ENCODE measurements at places on chromosomes 16 and 17.

DNA sequence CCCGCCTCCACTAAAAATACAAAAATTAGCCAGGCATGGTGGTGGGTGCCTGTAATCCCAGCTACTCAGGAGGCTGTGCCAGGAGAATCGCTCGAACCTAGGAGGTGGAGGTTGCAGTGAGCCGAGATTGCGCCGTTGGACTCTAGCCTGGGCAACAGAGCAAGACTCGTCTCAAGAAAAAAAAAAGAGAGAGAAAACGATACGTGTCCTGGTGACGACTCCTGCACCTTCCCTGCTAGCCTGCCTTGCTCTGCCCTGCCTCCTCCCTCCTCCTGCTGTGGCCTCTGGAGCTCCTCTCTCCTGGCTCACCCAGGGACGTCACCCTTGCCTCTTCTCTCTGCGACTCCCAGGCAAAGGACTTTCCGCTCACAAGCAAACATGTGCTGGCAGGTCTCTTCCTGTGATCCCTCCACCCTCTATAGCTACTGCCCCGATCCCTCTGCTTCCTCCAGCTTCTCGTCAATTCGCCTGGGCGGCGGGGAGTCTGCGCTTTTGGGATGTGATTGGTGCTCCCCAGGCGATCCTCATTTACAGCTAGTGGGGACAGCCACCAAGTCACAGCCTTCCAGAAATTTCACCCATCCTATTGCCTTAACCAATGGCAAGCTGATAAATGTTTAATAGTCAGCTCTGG lies 25.5 kb upstream of the CBX4 start:
- no peak for DNase-seq

- DNase-seq, result peak; percentile 72
Measured at GRCh38 chr17:37848690-37849616, 75.3 kb upstream of the TBC1D3K start.

GRCh38 chr17:81666092-81666341 lies 388 bp downstream of the OXLD1 start:
- DNase-seq, result no peak

GRCh38 chr17:78267253-78268073 lies 36.0 kb downstream of the TMEM235 start:
- DNase-seq, result no peak

- no peak for DNase-seq
Measured at GRCh38 chr17:65456368-65457151, 104.9 kb downstream of the AXIN2 start.

- DNase-seq, result peak; percentile 67
Measured at GRCh38 chr17:77392376-77393273, 251.9 kb downstream of the SEC14L1 start.

GRCh38 chr17:75266316-75267152 lies 4.5 kb downstream of the MIF4GD start:
- no peak for DNase-seq

DNA sequence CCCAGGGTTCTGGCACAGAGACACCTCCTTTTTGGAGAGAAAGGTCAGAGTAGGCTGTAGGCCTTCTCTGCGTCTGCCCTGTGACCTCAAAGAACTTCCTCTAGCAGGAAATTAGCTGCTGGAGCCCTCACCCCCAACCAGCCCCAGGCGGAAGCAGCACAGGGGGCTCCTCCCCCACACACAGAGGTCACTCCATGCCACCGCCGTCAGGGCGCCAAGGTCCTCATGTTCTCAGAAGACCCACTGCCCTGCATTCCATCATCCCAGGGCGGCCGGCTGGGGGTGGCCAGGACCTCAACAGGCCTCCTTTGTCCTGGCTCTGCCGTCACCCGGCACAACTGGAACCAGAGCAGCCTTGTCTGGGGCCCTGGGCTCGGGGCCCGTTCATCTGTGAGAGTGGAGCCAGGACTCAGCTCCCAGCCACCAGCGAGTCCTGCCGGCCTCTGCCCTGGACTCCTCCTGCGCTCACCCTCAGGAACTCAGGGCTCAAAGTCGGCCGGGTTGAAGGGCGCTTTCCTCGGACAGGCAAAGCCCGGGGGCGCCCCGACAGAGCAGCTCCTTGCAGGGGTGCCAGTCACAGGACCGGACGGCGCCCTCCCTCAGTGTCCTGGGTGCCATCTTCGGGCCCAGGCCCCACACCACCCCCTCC lies 1.2 kb downstream of the TMC6 start:
- no peak for DNase-seq

DNA sequence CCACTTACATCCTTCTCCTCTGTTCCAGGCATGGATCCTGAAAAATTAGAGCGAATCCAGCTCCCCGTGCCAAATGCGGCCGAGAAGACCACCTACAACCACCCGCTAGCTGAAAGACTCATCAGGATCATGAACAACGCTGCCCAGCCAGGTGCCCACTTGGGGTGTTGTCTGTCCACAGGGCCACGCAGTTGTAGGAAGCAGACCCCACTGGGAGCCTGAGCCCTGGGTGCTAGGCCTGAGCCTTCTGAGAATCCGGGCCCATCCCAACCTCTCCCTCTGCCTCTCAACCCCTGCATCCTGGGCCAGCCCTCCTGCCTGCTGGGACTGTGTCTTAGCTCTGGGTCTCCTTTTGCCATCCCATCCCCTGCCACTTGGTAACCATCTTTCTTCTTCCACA lies 95.4 kb downstream of the CLEC16A start:
- no peak for DNase-seq

DNA sequence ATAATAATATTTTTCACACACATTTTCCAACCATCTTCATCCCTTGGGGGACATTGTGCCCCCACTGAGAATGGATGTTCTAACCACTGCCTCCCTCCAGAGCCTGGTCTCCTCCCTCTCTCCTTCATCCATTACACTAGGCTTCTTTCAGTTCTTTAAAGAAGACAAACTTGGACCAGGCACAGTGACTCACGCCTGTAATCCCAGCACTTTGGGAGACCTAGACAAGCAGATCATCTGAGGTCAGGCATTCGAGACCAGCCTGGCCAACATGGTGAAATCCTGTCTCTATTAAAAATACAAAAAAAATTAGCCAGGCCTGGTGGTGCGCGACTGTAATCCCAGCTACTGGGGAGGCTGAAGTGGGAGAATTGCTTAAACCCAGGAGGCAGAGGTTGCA lies 6.5 kb downstream of the ALOX15 start:
- no peak for DNase-seq

- DNase-seq, result peak; percentile 27
Measured at GRCh38 chr16:29862383-29862883, 593 bp downstream of the CDIPT start.

GRCh38 chr17:50765454-50766221 lies 1.7 kb downstream of the ANKRD40CL start:
- no peak for DNase-seq

GRCh38 chr17:69323806-69324205 lies 3.1 kb downstream of the ABCA5 start:
- no peak for DNase-seq

DNA sequence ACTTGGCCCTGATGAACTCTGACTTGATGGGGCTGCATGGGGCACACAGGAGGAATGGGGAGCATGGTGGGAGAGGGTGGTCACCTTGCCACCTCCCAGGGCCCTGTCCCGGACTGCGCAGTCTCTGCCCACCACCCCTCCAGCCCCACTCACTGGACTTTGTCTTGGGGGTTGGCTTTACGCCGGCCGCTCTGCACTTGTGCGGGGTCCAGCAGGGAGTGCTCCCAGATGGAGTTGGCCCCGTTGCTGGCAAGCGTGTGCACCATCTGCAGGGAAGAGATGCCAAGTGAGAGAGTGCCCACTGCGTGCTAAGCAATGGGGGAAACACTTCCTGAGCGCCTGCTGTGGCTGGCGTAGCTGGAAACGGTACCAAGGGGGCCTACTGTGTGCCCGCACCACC lies 6.7 kb downstream of the GIT1 start:
- DNase-seq, result no peak

DNA sequence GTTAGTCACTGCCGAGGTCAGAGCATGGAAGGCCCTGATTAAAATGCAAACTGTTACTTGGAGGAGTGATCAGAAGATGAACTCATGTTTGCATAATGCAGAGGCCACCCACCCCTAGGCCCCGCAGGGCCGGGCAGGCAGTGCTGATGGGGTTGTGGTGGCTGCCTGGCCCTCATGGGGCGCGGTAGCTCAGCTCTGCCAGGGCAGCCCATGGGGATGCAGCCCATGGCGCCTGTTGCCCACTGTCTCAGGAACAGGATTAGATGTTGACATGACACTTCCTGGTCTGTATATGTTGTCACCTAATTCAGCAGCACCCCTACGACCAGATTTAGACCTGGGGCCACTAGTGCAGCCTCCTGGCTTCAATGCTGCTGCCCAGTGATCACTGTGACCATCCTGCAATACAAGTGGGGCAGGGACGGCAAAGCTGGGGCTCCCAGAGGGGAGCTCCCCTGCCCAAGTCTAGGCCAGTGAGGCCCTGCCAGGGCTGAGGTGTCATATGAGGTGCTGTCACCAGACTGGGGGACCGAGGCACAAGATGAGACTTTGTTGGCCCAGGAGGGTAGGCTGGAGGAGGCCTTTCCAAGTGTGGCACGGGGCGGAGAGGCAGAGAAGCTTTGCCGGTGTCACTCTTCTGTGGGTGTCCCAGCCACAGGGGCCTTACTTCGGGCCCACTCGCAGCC lies 49.1 kb downstream of the RAI1 start:
- DNase-seq, result no peak

GRCh38 chr17:48497103-48497502 lies 33.7 kb downstream of the HOXB1 start:
- DNase-seq, result no peak

DNA sequence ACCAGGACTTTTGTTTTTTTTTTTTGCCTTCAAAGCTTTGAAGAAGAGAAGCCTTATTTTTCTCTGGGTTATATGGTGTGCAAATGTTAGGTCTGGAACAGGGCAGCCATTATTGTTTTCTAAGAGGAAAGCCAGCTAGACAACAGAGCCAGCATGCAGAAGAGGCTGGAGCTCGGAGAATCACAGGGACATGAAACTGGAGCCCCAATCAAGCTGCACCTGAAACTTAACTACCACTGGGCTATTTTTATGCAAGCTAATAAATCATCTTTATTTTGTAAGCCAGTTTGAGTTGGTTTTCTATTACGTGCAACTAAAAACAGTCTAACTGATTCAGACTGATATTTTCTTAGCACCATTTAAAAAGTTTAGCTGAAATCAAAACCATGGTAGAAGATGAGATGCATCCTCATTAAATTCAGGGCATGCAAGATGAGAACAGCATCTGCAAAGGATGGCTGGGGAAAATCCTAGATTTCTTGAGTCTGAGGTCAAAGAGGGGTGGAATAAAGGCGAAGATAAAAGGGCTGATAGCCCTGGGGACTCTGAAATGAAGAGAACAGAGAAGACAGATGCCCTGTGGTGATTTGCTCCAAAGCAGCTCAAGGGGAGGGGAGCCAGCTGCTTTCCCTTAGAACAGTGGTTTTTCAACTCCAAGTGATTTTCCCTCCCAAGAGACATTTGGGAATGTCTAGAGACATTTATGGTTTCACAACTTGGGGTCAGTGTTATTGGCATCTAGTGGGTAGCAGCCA lies 177.1 kb upstream of the WSCD1 start:
- no peak for DNase-seq

GRCh38 chr16:74558873-74559272 lies 48.0 kb downstream of the GLG1 start:
- DNase-seq, result no peak

GRCh38 chr17:46025060-46025459 lies 26.0 kb downstream of the STH start:
- no peak for DNase-seq

DNA sequence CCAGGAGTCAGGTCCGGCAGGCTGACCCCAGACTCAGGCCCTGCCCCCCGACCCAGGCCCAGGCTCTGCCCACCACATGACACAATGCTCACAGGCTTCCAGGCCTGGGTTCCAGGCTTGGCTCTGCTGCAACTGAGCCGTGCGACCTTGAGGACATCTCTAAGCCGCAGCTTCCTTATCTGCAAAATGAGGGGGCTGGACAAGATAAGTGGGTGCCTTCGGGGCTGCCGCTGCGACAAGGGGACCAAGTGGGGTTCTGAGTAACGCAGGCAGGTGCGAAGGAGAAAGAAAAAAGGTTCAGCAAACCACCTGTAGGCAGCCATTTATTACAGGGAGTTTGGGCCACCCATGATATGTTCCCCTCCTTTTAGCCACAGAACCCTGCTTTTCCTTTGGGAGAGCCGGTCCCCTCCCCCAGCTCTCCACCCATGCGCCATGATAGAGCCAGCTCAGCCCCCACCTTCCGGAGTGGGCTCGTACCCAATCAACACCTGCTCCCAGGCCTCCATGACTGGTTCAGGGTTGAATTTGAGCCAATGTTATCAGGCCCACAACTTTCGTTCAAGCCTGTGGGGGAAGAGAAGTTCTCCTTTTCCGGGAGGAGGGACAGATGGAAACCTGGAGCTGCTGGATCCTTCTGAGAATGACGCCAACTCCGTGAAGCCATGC lies 38.2 kb downstream of the RTN4RL1 start:
- DNase-seq, result no peak

- DNase-seq, result peak; percentile 41
Measured at GRCh38 chr16:79751471-79752184, 151.1 kb upstream of the MAF start.

GRCh38 chr16:55421226-55421625 lies 57.8 kb upstream of the MMP2 start:
- DNase-seq, result no peak

DNA sequence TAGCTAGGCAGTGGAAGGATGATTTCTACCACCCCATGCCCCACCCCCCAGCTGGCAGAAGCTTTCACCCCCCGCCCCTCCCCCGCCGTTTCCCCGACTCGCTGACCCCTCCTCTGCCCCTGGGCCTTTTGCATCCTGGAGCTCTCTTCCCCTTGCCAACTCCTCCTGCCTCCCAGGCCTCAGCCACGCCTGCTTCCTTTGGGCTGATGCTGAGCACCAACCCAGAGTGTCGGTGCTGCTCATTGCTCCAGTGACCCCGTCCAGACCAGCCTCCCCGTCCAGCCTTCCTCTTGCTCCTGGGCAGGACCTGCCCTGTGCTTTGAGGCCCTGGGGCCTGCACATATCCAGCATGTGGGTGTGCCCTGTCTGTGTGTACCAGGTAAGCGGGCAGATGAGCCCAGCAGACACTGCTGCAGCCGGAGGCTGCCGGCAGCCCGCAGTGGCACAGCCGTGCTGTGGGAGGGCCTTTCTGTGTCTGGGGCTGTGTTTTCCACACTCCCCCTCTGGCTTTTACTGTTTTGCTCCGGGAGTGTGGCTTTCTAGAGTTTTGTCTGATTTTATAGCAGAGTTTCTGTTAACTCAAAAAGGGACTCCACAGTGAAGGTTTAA lies 72.9 kb downstream of the JPH3 start:
- DNase-seq, result no peak

DNA sequence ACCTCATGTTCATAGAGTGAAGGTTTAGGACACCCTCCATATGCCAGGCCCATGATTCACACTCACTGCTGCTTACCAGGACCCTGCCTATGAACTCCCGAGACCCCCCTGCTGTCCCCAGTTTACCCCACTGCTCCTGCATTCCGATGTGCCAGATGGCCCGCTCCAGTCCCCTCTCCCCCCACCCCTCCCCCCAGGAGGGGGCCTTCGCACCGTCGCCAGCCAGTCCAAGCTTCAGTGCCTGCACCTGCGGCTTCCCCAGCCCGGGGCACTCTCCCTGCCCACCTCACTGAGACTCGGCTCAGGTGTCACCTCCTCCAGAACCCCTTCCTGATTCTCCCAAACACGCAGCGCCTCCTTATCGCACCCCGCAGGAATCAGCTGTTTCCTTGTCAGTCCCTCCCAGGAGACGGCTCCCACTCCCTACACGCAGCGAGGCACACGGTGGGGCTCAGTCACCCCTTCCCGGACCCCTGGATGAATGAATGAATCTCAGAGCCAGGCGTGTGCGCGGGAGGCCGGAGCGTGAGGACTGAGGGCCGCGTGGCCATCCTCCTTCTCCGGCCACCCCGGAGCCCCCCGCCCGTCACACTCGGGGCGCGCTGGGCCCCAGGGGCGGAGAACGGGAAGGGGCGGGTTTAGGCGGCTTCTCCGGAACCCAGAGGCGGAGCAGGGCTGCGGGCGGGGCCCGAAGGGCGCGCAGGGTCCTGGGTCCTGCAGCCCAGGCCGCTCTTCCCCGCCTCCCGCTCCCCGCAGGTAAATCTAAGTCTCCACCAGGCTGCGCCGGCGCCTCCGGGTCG lies 1.6 kb downstream of the MYO1C start:
- DNase-seq, result peak; percentile 81

All from AG08396 (cell line).